Stimulated activated CD4-positive, alpha-beta T cell treated with anti-CD3 and anti-CD28 coated beads, Interleukin-12 subunit alpha, Interleukin-12 subunit beta, amount 100 ng/mL, for 4 hours (primary cell): ENCODE measurements at places on chromosomes 3 and 15.

GRCh38 chr3:123489400-123490004 is 40.6 kb upstream of the ADCY5 start:
- peak; percentile 36 for DNase-seq

- no peak for DNase-seq
These were observed 268.9 kb downstream of the IGSF11 start for GRCh38 chr3:118765636-118766305.

DNA sequence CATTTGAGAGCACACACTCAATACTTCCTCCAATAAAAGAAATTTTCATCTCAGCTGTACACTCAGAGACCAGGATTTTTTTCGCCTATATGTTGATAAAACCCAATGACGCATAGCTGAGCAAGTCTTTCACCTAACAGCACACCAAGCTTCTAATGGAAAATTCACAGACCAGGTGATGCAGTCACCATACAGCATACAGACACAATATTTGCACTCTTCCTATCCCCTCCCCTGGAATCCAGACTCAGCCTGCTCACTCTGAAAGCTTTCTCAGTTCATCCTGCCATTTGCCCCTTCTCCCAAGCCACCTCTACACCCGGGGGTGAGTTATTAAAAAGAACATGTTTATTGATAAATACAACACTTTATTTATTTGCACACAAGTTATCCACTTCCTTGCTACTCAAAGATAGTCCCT is 1.7 kb downstream of the TBC1D5 start:
- DNase-seq, result no peak

DNA sequence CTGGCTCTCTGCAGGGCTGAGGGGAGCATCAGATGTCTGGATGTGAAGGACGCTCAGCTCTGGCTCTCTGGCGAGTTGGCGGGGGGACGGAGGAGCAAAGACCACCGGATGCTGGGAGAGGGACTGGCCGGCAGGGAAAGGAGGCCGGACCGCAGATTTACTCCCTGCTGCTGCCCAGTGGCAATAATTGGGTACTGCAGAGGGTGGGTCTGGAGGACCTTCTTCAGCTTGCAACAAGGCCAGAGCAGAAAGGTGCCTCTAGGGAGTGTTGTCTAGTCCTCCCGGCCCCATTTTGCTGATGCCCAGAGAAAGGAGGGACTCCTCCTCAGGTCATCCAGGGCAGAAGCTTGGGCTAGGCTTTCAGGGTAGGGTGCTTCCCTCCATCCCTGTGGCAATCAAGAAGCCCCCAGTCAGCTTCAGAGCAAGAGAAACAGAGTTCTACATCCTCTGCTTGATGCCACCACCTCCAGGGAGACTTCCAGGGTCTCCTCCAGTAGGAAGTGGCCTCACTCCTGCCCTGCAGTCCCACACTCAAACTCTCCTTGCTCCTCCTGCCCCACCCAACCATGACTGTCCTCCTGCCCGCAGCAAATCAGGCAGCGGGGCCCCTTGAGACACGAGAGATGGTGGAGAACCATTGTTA is 20.3 kb upstream of the CSPG4 start:
- DNase-seq, result peak; percentile 30

- DNase-seq, result no peak
These were observed 908 bp downstream of the CCNB2 start for GRCh38 chr15:59105854-59106253.

DNA sequence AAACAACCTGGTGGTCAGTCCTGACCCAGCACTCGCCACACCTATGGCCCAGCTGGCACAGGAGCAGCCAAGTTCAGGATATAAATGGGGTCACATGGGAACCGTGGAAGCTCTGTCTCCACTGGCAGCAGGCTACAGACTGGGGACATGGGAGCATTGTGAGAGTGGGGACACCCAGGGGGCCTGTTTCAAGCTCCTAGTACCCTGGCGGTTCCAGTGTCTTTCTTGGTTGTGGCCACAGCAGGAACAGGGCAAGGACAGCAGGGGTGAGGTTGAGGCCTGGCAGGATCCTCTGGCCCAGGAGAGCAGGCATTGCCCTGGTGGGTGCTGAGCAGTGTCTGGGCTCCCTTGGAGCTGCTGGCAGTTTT is 1.9 kb downstream of the CSK start:
- no peak for DNase-seq

DNA sequence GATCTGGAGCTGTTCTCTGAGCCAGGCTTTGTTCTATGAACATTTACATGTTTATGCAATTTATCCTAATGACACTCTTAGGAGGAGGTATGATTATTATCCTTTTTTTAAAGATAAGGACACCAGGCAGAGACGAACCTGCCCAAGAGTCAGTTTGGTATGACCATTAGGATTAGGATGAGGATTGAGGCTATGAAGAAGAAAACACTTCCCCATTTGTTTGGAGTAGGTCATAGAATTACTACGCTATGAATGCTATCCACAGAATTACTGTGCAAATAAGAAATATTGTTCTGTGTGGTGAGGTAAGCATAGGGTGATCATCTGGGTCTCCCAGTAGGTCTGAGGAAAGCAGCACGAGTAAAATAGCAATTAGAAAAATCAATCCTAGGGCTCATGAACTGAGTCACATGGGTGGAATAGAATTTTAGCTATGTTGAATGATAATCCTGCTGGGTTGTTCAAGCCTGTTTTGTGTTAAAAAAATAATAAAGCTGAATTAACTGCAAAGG is 23.9 kb downstream of the EIF4E3 start:
- DNase-seq, result no peak

- no peak for DNase-seq
These were observed 75.3 kb downstream of the NCEH1 start for GRCh38 chr3:172635588-172635987.

GRCh38 chr3:101902041-101902440 is 52.7 kb downstream of the NFKBIZ start:
- no peak for DNase-seq

DNA sequence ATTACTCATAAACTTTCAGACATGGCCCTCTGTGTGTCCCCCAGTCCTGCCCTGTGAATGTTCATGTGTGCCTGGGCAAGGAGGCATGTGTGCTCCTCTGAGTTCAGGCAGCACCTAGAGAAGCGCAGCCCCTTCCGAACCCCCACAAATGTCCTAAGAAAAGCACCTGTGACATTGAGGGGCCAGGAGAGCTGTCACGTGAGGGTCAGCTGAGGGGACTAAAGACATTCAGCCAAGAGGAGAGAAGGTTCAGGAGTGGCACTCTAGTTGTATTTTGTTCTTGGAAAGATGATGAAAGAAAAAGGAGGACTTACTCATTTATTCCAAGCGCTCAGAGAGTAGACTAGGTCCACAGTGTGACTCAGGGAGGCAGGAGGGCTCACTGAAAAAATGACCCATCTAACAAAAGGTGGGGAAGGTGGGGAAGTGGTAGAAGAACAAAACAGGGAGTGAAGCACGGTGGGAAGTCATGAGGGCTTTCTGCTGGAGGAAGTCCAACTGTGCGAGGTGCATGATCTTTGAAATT is 28.1 kb upstream of the ELP6 start:
- DNase-seq, result no peak

DNA sequence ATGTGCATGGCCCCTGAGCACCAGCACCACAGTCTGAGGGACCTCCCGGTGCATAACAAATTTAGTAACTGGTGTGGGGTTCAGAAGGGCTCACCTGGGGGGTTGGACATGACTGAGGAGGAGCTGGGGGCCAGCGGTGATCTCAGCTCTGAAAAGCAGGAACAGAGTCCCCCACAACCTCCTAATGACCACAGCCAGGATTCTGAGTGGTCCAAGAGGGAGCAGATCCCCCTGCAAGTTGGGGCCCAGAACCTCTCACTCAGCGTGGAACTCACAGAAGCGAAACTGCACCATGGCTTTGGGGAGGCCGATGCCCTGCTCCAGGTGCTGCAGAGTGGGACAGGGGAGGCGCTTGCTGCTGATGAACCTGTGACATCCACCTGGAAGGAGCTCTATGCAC is 43.0 kb downstream of the CDAN1 start:
- DNase-seq, result no peak

- DNase-seq, result no peak
These were observed 40.4 kb upstream of the VEPH1 start for GRCh38 chr3:157543501-157544035.

- no peak for DNase-seq
These were observed 26.6 kb downstream of the IGF2BP2 start for GRCh38 chr3:185797993-185798830.

- no peak for DNase-seq
These were observed 7.4 kb upstream of the CCDC33 start for GRCh38 chr15:74228723-74229081.

DNA sequence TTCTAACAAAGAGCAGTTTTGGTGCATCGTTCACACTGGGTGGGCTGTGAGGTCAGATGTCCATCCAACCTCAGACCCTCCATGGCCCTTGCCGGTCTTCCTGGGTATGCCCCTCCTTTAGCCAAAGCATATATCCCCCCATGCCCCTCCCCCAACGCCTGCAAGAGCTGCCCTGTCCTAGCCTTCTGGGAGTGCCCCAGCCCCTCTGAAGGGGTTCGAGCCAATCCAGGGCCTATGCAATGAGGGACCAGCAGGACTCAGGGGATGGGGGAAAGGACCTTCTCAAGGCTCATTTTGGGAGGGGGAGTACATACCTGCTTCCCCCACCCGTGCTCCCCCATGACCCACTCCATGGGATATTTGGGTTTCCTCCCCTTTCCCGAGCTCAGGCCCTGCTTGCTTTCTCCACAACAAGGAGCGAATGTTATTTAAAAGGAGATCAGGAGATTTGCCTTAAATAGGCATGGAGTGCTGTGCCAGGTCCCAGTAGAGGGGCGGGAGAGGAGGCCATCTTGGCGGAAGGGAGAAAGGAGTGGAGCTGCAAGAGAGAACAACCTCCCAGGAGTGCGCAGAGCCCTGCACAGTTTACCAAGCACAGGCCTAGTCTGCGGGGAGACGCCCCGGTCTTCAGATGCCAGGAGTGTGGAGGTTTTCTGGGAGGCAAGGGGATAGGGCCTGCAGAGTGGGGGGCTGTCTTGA is 18.2 kb downstream of the PIF1 start:
- DNase-seq, result no peak

GRCh38 chr15:85980946-85981345 is 98.7 kb upstream of the AGBL1 start:
- DNase-seq, result no peak
